ENCODE measurements at places on chromosomes 1 and 21.

DNA sequence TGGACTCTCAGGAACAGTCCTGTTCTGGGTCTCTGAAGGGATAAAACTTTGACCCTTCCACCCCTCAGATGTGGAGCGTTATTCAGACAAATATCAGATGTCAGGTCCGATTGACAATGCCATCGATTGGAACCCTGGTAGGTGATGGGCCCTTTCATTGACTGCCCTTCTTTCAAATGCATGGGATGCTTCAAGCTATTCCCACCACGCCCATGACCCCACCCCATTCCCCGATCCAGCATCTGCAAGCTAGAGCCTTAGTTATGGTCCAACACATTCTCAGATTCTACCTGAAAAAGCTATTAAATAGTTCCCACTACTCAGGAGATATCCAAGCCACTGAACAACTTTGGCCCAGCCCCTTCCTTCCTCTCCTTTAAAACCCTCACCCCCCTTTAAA, 12.5 kb downstream of the POLR3GL start:
- DNase-seq = no peak

- DNase-seq = no peak
Measured at GRCh38 chr1:2459757-2460156, 16.3 kb upstream of the PLCH2 start.

DNA sequence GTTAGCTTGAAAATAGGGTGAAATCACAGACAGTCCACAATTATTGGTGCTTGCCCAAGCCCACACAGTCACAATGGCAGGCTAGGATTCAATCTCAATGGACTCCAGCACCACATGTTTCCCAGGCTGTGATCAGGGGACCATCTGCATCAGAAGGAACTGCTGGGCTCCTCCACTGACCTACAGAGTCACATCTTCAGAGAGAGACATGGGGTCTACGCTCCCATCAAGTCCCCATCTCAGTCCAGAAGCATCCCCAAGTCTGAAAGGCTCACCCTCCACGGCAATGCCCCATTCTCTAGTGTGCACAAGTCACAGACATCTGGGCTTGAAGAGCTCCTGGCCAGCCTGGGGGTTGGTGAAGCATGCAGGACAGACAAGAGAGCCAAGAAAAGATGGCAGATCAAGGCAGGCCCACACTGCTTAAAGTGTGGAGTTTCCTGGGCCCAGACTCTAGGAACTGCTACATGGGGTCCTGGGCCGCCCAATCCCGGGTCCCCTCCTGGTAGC, 262.5 kb downstream of the NPHP4 start:
- DNase-seq = no peak

GRCh38 chr1:230851291-230851691, 17.0 kb downstream of the C1orf198 start:
- no peak for DNase-seq

GRCh38 chr1:60637651-60638050, 444.7 kb upstream of the NFIA start:
- DNase-seq = no peak

DNA sequence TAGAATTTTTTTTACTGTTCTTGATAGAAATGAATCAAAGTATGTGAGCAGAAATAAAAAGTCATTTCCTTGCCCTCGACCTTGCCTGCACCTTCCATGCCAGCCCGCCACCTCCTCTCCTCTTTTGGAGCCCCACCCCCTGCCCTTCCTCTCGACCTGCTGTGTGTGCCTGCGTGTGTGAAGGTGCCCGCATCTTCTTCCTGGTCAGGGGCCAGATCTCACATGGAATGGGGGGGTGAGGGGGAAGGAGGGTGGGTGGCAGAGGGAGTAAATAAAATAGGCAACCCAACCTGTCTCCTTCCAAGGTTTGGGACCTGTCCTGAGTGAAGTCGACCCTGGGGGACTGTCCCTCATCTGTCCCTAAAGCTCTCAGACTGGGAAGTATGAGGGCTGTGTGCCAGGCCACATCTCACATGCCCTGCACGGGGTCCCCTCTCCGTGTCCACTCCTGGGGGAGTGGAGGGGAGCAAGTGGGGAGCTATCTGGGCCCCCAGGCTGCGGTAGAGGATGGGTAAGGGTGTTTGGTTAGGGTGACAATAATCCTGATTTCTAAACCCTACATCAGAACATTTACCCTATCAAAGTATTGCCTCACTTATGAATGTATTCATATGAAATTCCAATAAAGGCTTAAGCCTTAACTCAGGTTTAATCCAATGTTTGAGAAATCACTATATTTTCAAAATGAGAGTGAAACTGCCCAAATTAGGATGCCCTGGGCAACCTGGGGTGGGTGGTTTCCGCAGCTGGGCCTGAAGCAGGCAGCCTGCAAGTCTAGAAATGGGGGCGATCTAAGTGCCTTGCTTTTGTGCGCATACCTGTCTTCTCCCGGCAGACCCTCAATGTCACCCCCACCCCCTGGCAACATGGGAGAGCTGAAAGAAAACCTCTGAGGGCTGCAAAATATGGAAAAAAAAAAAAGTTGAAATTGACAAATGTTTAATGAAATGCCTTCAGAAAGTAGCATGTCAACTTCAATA, 15.4 kb downstream of the AMPD2 start:
- no peak for DNase-seq

DNA sequence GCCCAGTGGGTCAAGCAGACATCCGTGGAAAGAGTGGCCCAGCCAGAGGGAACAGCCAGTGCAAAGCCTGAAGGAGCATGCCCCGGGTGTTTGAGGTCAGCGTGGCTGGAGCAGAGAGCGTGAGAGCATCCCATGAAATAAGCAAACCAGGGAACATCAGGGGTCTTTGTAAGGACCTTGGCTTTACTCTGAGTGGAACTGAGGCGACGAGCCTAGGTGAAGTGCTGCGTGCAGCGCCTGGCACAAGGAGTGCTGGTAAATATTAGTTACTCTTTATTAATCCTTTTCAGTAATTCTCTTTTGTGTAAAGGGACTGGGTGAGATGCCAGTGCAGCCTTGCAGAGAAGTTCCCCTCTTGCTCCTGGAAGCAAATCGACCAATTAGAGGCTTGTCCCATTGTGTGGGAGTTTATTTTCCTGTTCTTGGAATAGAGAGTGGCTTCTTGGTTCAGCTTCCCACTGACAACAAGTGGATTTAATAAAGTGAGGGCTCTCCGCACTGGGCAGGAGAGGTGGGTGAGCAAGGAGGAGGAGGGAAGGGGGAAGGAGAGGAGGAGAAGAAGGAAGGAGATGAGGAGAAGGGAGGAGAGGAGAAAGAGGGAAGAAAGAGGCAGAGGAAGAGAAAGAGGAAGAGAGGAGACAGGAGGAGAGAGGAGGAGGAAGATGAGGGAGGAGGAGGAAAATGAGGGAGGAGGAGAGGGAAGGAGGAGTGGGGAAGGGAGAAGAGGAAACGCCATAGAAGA, 37.6 kb upstream of the DISP3 start:
- DNase-seq = no peak

GRCh38 chr21:15986277-15986676, 256.5 kb downstream of the USP25 start:
- DNase-seq = no peak

GRCh38 chr21:14684071-14684470, 138.0 kb upstream of the SAMSN1 start:
- no peak for DNase-seq

GRCh38 chr1:166490437-166490991, 323.7 kb upstream of the FAM78B start:
- no peak for DNase-seq

GRCh38 chr1:73218995-73219546, 936.7 kb upstream of the NEGR1 start:
- DNase-seq = no peak

GRCh38 chr1:155019377-155020245, 14.0 kb downstream of the DCST2 start:
- no peak for DNase-seq

DNA sequence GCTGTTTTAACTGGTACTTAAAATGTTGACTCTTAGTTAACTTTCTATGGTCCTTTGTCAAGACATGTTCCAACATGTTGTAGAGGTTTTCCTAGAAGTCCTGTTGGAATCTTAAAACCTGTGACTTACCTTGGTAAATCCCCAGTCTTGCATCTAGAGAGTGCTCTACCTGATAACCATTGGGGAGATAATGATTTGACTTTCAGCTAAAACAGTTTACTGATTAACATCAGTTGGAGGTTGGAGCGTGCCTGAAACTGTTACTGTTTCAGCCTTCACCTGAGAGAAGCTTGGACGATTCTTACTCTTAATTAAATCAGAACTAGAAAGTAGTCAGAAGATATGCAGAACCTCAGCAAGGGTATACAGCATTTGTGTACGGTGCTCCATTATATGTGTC, 8.8 kb downstream of the MDM4 start:
- DNase-seq = no peak

- DNase-seq = no peak
Measured at GRCh38 chr1:17314491-17314971, 6.5 kb downstream of the PADI4 start.

GRCh38 chr21:29136033-29136432, 5.6 kb downstream of the MAP3K7CL start:
- DNase-seq = no peak

DNA sequence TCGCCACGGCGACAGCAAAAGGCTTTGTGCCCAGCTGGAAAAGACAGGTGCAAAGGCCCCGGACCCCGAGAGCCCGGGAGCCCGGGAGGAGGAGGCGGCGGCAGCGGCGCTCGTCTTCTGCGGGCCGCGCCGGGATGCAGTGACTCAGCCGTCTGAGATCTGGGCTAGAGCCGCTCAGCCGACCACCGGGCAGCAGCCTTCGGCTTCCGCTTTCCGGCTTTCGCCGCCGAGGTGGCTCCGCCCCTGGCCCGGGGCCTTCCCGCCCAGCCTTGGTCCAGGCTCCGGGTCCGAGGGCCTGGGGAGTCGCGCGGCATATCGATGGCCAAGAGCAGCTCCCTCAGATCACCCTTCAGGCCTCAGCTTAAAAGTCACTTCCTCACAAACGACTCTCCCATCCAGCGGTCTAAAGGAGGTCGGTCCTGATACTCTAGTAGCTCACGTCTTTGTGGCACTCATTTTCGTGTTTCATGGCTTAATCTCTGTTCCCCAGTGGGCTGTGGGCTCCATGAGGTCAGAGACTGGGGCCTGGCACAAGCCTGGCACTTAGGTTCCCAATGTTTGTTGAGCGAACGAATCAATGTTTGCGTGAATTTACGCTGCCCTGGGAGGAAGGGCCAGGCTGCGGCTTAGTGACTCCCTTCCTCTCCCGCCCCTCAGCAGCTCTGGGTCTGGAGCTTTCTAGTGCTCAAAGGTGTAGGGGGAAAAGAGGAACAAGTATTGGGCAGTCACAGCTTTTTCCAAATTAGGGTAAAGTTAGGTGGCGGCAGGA, at the start of gene PHTF1:
Gene PHTF1, minus strand, starts transcription at position 154 of the 769 bp plus-strand sequence. CDS start 783 bp downstream, outside the sequence.
- no peak for DNase-seq

DNA sequence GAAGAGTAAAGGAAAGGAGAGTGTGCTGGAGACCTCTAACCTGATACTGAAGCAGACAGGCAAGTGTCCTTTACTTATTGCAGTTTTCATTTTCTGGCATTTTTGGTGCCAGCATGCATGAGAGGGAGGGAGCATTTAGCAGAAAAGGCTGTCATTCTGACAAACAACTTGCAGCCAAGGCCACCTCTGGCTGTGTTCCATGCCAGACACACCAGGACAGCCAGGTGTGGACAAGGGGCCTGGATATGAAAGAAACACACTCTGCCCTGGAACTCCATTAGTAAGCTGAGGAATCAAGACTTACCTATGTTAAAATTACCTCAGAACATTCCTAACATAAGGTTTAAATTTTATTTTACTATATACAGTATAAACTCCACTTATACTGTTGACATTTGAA, 365.4 kb upstream of the CAMK1G start:
- no peak for DNase-seq

Data from stimulated activated CD4-positive, alpha-beta T cell treated with anti-CD3 and anti-CD28 coated beads, Interleukin-15, amount 100 ng/mL, for 48 hours (primary cell).